ELF-1 (cell line): ENCODE measurements at places on chromosomes 2 and 18.

DNA sequence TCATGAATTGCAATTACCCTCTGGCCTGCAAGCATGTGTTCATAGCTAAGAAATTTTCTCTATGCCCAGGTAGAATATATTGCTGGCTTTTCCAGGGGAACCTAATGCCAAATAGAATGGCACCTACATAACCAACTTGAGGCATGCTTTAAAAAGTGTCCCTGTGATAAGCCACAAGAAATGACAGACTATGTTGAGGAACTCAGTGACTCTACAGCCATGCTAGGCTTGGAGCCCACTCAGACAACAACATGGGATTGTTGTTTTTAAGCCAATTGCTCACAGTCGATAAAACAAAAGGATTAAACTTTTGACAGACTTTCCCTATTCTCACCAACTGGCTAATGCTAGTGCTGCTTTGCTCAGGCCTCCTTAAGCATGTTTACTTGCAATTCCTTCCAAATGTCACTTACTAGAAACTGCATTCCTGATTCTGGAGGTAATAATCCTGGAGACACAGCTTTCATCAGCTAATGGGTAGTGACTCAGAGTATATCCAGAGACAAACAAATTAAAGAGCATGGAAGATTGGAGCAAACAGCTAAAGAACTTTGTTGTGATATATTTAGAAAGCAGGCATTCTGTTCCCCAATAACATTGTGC lies 249.0 kb downstream of the SLC8A1 start:
- no peak for DNase-seq

DNA sequence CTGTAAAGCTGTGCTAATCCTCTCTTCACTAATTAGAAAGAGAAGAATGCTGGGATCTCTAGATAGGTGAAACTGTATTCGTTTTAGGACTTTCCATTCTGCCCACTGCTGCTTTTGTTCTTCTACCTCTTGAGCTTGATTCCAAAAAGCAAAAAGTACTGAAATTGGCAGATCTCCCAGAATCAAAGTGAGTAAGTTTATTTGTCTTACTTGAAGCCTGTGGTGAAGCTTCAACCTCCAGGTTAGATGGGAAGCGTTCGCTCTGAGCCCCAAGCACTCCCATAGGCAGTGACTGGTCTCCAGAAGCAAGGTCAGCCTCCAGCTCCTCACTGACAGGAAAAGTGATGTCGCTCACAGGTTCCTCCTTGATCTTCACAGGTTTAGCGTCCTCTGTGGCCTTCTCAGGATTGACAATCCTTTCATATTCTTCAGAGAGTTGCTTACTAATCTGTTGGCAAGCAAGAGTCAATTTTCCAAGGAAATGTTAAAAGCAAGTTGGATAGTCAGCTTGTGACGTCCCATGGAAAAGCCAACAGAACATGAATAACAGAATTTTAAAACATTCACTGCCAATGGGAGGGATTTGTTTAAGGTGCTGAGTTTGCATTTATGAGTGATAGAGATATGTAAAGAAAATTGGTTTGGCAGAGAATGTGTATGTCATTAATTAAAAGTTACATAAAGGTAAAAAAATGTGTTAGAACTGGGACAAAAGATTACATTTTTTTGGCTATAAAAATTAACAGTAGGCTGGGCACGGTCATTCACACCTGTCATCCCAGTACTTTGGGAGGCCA lies 8.1 kb downstream of the SUPT7L start:
- DNase-seq, result no peak

DNA sequence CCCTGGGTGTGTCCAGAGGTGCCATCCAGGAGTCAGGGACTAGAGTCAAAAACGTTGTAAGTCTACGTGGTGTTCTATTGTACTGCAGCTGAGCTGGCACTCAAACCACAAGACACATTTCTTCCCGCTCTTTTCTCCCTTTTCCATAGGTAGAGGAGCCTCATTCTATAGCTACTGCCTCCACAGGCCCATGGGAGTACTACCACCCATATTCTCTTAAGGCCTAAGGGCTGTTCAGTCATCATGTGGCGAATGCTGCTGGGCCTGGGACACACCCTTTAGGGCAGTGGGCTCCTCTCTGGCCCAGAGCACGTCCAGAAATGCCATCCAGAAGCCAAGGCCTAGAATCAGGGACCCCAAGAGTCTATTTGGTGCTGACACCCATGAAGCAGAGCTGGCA lies 1271.7 kb downstream of the CNTNAP5 start:
- peak; percentile 1 for DNase-seq

GRCh38 chr2:222927600-222927999 lies 66.8 kb downstream of the ACSL3 start:
- DNase-seq, result no peak

GRCh38 chr2:237749002-237749401 lies 49.6 kb upstream of the RBM44 start:
- DNase-seq, result no peak
